ENCODE measurements at places on chromosomes 4 and X.

DNA sequence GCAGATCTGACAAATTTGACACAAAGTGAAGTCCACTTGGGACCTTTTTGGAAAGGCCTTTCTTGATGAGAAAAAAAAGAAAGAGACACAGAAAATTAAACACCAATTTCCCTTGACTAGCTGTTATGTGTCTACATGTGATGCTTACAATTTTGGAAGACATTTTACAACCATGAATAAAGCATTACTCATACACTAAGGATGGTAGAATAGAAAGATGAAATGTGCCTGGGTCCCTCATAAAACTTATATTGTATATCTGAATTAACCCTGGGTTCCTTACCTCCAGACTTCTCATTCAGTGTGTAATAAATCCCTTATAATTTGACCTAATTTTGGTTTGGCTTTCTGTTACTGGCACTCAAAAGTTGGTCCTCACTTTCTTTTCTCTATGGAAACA lies 16.5 kb upstream of the GRIA3 start:
- no peak for DNase-seq

DNA sequence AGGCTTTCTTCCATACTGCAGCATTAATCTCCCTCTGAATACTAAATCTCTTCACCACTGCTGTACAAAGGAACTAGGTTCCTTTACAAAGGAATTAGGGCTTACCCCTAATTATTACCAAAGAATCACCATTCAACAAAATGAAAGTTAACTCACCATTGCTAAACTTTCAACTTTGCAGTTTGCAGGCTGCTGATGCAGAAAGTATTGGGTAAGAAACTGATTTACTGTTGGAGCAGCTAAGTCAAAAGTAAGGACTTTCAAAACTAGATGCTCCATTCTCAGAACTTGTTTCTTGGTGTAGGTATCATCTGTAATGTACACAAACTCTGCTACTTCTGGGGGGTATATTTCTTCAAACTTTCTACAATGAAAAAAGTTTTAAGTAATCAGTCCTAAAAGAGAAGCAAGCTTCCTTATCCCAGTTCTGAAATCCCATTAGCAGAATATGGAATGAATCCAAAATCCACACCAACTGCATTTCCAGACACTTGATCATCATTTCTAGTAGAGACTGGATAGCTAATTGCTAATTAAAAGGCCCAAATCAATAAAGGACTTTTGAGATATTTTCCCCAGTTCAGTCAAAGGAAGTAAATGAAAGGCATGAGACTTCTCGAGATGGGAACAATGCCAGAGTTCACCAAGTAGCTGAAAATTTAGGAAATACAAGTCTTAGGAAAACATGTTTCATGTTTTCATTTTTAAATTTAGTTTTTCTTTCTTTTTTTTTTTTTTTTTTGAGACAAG lies 4.3 kb downstream of the CCNA2 start:
- no peak for DNase-seq

DNA sequence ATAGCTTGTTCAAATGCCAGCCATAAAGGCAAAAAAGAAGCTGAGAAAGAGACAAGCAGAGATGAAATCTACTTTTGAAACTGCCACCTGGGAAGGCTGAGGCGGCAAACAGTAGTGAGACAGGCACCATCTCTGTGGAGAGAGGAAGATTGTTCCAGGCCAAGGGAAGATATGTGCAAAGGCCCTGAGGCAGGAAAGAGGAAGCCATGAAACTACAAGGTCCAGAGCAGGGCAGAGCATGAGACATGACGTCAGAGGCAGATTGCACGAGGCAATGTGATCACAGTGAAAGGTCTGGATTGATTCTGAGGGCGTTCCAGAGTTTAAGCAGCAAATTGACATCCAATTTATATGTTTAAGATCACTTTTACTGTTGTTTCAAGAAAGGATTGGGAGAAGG lies 226.1 kb downstream of the QDPR start:
- no peak for DNase-seq

GRCh38 chr4:91147067-91147466 lies 1019.9 kb downstream of the CCSER1 start:
- no peak for DNase-seq

- DNase-seq: no peak
Observed at GRCh38 chr4:105622269-105622668, 69.8 kb downstream of the ARHGEF38 start.

GRCh38 chr4:88070031-88070430 lies 62.6 kb downstream of the PKD2 start:
- DNase-seq: no peak

DNA sequence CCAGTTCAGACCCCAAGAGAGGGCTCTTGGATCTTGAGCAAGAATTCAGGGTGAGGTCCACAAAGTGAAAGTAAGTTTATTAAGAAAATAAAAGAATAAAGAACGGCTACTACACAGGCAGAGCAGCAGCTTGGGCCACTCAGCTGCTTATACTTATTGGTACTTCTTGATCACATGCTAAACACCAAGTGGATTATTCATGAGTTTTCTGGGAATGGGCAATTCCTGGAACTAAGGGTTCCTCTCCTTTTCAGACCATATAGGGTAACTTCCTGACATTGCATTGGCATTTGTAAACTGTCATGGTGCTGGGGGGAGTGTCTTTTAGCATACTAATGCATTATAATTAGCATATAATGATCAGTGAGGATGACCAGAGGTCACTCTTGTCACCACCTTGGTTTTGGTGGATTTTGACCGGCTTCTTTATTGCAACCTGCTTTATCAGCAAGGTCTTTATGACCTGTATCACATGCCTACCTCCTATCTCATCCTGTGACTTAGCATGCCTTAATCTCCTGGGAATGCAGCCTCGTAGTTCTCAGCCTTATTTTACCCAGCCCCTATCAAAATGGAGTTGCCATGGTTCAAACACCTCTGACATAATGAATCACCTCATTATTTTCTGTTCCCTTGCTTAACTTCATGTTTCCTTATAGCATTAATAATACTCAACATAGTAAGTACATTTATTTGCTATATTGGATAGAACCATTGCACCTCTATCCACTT lies 476.3 kb downstream of the DTHD1 start:
- DNase-seq: no peak

GRCh38 chr4:1060621-1061020 lies 49.2 kb downstream of the FGFRL1 start:
- no peak for DNase-seq

Measured in AG04449 (cell line).